ENCODE measurements at places on chromosomes 12 and 14. TPM values are rescaled to one million over a fixed set of nuclear protein-coding genes. Genes with fewer than 3 reads are reported as not detected.

The COX8C gene
- not detected for total RNA-seq

The FAR2 gene
- 0.32 TPM for total RNA-seq

The TMEM30B gene
- not detected for total RNA-seq

The CTSG gene
- not detected for total RNA-seq

The IGF1 gene
- 1.0 TPM for total RNA-seq

Measured in HFFc6 (cell line).